ENCODE measurements at places on chromosomes 3 and 15.

- no peak for DNase-seq
Observed at GRCh38 chr15:57945616-57946015, 119.9 kb downstream of the ALDH1A2 start.

DNA sequence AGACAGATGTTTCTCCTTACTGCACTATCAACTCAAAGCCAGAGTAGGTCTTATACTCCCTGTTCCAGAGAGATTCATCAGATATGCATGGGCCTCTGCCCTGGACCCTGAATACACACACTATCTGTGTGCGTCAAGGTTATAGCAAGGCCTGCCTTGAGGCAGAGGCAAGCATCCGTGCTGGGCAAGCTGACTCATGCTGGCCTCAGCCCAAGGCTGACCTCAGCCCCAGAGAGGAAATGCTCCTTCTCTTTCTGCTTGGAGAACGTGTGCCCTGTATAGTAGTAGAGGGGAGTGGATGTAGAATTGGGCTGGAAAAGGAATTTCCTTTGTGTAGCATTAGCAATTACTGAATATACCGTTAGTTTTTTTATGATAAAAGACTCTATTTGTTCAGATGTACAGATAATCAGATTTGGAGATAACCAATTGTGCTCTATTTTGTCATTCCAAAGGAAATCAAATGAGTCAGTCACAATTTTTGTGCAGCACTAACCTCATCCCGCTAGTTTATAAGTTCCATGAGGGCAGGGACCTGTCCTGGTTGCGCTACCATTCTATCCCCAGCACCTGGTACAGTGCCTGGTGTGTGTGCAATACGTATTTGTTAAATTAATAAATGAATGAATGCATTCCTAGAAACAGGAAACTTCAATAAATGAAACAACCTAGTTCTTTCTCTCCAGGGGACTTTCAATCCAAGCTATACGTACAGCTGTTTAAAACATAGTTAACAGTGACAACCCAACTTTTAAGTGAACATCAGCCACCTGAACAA lies 13.3 kb upstream of the PAQR9 start:
- DNase-seq: peak; percentile 77

GRCh38 chr3:197278933-197279332 lies 19.5 kb downstream of the DLG1 start:
- DNase-seq: no peak

GRCh38 chr15:47395076-47395475 lies 322.2 kb upstream of the SEMA6D start:
- DNase-seq: no peak

GRCh38 chr15:80494756-80495155 lies 90.6 kb downstream of the ARNT2 start:
- no peak for DNase-seq

GRCh38 chr15:63212050-63213004 lies 22.9 kb downstream of the RAB8B start:
- DNase-seq: peak; percentile 80

DNA sequence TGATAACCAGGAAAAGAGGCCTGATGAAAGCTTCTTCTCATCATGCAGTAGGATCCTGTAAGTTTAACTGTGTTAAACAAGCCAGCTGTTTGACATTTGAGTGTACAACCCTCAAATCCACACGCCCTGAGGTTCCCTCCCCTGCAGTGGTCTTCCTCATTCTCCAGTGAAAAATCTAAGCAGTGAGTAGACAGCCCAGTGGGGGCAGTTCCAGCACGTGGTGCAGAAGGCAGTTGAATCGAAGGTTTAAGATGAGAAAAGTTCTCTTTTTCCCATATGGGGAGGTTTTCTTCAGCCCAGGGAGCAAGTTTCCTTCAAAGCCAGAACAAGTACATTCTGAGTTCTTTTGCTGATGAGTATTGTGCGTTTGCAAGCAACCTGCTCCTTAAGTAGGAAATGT lies 174.5 kb downstream of the NR2F2 start:
- DNase-seq: no peak

DNA sequence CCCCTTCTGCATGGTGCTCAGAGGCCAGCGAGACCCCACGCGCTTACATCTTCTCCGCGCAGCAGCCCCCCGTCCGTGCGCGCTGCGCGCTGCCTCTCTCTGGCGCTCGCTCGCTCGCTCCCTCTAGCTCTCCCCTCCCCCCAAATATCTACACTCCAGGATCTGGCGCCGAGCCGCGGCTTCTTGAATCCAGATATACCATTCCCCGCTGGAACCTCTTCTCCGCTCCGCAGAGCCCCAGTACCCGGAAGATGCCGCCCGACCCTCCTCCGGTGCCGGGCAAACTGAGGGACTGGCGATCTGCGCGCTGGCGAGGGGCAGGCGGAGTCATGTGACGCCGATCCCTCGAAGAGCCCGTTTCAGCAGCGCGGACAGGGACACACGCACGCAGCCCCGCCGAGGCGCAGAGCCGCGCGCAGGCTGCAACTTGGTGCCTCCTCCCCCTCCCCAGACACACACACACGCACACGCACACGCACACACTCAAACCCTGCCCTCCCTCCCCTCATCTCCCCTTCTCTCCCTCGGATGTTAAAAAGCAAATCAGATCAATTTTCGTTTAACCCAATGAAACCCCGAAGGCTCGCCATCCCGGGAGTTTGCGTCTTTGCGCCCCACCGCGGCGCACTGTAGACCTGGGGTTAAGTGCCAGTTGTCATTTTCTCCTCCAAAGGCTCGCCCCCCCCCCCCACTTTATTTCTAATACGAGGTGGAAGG lies at the start of gene RASGRF1:
Gene RASGRF1 (minus strand): TSS at position 294 of the 717 bp plus-strand sequence. CDS start 282 bp downstream, at position 12.
- no peak for DNase-seq

DNA sequence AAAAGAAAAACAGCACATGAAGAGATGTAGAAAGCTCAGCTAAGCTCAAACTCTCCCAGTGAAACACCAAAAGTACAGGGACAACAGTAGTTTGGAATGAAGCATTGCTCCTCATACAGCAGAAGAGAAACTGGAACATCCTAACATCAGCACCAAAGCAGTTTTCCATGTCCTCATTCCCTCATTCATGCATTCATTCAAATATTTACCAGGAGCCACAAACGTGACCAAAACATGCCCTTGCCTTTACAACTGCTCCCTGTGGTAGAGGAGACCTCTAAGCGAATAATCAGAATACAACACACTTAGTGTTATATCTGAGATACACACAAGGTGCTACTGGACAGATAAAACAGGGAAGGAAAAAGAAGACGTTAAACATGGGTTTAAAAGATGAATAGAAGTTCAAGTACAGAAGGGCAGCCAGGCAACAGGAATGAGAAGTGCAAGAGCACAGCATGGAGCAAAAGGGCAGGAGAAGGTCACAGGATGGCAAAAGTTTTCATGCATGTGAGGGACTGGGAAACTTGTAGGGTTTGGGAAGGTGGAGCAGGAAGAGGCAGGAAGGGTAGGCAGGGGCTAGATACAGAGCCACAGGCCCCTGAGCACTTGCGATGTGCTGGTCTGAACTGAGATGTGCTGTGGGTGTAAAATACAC lies 58.5 kb upstream of the LMCD1 start:
- DNase-seq: no peak

DNA sequence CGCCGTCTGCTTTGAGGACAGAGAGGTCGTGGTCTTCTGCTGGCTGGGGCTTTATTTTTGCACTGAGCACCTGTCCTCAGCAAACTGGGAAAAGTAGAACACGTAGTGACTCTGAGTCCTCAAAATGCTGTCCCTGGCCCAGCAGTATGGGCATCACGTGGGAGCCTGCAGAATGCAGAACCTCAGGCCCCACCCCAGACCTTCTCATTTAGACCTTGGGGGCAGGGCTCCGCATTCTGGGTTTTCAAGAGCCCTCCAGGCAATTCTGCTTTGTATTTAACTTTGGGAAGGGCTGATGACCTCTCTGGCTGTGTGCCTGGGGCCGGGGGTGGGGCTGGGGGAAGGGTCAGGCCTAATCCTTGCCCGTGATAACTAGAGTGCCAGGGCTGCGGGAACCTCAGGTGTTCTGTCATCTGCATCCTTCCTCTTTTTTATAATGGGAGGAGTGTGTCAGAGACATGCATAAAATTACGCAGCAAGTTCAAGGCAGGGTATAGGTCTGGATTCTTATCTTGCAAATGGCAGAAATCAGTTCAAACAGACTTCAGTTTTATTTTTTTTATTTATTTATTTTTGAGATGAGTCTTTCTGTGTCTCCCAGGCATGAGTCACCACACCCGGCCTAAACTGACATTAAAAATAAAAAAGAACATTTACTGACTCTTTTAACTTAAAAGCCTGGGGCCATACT lies 11.1 kb downstream of the SLC6A6 start:
- no peak for DNase-seq
